Cardiac muscle cell (in vitro differentiated cells and primary cell): ENCODE measurements at places on chromosomes 5 and 9.
A peak's percentile ranks its signal among the peaks of the same experiment; 100 is the strongest.

DNA sequence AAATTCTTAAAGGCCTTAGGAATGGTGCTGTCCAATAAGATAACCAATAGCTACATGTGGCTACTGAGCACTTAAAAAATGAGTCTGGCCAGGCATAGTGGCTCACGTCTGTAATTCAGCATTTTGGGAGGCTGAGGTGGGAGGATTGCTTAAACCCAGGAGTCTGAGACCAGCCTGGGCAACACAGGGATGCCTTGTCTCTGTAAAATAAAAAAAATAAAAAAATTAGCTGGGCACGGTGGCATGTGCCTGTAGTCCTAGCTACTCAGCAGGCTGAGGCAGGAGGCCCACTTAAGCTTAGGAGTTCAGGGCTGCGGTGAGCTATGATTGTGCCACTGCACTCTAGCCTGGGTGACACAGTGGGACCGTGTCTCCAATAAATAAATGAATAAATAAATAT, 1.3 kb upstream of the SLC22A5 start:
- no peak for DNase-seq

DNA sequence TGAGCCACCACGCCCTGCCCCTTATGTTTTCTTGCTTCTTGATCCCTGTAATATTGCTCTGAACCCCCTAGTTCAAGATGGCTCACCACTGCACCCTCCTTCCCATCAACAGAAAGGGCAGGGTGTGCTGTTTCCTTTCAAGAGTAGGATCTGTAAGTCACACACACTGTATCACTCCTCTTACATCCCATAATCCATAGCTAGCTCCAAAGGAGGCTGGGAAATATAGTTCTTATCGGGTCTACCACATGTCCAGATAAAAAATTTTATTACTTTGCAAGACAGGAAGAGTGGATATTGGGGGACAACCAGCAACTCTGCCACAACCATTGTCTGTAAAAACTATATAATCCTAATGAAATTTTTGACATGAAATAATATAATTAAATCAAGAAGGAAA, 79.6 kb downstream of the C9orf50 start:
- DNase-seq, result no peak

DNA sequence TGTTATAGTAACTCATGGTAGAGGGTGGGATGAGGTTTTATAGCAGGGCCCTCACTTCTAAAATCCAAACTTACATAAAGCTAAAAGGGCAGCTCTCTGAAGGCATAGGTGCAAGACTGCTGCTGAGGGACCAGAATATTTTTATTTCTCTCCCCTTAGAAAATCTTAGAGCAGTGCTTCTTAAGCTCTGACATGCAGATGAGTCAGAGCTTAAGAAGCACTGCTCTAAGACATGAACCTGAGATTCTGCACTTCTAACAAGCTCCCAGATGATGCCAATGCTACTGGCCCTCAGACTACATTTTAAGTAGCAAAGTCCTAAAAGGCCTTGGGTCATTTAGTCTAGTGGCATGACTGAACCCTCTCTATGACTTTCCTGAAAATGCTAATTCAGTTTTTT, 97.6 kb upstream of the SPRY4 start:
- peak; percentile 43 for DNase-seq

DNA sequence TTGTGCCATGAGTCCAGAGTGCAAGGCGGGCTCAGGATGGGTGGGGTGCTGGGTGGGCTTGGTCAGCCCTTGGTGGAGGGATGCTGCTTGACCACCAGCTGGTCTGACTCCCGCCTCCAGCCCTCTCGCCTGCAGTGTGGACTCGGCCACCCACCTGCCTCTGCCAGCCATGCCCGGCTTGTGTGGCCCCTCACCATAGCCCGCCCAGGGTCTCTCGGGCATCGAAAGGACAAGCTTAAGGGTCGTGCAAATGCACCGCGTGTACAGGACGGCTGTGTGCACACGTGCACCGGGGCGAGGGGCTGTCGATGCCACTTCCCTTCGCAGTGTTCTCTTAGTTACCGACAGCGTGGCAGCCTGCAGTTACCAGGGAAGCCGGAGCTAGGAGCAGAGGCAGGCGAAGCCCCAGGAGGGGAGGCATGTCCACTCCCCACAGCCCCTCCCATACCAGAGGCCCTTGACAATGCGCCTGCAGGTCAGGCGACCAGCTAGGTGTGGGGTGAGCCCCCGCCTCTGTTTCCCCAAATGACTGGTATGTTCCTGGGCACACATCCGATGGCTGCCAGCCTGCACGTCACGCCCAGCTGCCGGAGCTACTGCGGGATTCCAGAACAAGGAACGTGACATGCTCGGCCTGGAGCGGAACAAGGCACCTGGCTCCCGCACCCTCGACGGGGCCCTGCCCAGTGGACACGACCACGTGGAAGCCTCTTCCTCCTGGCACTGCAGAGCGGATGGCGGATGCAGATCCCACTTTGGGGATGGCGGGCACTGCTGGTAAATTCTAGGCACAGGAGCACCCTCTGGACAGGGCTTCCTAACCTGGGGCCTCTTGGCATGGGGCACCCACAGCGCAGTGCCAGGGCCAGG, 7.8 kb downstream of the LCN9 start:
- DNase-seq, result no peak

- peak; percentile 92 for DNase-seq
Observed at GRCh38 chr5:143177263-143177983, 226.1 kb downstream of the NR3C1 start.

DNA sequence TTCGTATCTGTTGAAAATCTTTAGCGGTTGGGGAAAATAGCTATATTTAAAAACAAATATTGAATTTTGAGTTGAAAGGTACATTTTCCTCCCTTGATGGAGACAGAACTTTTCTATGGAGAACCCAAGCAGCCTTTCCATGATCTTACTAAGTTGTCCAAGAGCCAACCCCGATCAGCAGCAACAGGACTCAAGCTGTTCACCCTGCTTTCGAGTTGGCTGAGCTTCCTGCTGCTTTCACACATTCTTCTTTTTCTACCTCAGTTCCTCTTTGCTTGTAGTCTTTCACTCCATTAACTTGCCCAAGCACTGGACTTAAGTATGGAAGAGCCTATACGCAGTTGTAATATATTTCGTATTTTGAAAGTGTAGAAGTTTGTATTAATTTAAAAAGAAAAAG, 59.4 kb downstream of the IL6ST start:
- DNase-seq, result no peak
